ENCODE measurements at places on chromosomes 7 and 10.

GRCh38 chr7:44736896-44737295, 11.8 kb upstream of the ZMIZ2 start:
- DNase-seq: no peak

GRCh38 chr7:150412016-150412415, 32.9 kb downstream of the ZNF775 start:
- DNase-seq: no peak

DNA sequence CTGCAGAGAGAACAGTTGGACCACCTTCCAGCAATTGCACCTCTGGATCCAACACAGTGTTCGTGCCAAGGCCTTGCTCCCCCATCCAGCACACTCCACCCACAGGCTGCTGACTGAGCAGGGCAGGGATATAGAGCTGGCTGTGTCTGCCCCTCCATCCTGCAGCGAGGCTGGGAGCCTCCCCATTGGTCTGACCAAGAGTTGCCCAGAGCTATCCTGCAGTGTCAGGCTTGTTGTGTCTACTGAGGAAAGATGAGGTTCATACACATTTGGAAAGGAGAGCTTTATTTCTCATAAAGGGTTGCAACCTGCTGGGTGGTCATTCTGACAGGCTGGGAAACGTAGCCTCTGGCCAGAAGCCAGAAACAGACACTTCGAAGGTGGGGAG, 27.1 kb downstream of the PRF1 start:
- DNase-seq: no peak

GRCh38 chr7:108071551-108071950, 58.6 kb downstream of the LAMB4 start:
- no peak for DNase-seq

GRCh38 chr10:1579141-1579491, 158.2 kb downstream of the ADARB2 start:
- DNase-seq: no peak

GRCh38 chr10:115606086-115606485, 512.9 kb downstream of the ATRNL1 start:
- DNase-seq: no peak
